Fibroblast of lung (primary cell): ENCODE measurements at places on chromosomes 13 and 19. TPM values are rescaled to one million over a fixed set of nuclear protein-coding genes. Genes with fewer than 3 reads are reported as not detected.

MEF2B gene
- under 0.01 and 0.33 TPM in 2 replicates for total RNA-seq

SULT2A1 gene
- not detected in 2 replicates for total RNA-seq

ADAMTSL5 gene
- 1.5 and 3.1 TPM in 2 replicates for total RNA-seq

- no peak for DNase-seq
These were observed 11.8 kb upstream of the FGF9 start for GRCh38 chr13:21659087-21659486.

GRCh38 chr19:29855087-29855486 is 43.3 kb downstream of the CCNE1 start:
- no peak for DNase-seq

DNA sequence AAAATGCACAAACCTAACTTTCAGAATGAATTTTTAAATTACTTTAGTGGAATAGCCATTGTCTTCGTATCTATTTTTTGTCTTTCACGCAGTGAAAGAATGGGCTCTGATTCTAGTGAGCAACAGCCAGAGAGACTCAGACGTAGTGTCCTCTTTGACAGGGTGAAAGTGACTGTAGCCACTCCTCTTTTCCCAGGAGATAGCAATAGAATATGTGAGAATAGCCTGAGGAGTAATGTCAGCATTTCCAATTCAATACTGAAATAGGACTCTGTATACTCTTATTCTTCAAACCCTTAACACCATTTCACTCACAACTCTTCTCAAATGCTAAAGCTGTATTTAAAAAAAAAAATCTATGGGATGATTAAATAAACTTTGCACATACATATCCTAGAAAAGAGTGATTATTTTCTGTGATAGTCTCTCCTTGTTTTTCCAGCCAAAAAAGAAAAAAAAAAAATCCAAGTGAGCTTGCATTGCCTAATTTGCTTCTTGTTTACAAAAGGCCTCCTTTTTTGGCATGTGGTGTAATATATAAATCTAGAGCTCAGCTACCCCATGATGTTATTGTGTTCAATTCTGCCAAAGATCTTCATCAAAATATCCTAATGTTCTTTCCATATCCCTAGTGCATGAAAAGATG is 626.1 kb upstream of the SLITRK6 start:
- DNase-seq = peak; percentile 51

- no peak for DNase-seq
These were observed 556.2 kb downstream of the KCTD12 start for GRCh38 chr13:76329866-76330580.

DNA sequence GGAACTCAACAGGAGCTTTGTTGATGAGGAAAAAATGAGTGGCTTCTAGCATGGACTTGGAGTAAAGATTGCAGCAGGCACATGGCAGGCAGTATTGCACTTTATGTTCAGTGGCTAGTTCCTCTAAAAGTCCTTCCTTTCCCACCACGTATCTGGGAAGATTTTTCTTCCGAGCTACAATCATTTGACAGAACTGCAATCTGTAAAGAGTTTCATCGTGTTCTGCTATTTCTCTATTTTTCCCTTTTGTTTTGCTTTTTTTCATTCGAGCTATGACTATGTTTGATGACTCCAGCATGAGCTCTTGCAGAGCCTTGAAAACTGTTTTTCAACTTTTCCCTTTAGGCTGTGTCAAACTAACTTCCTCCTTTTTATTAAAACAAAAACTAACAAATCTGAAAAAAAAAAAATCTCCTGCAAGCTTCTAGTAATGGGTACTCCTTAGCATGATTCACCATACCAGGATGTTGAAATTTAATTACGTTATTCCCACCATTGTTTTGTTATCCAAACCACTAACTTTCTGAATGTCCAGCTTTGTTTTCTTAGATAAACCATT is 12.3 kb downstream of the CLDN10 start:
- peak; percentile 57 for DNase-seq

DNA sequence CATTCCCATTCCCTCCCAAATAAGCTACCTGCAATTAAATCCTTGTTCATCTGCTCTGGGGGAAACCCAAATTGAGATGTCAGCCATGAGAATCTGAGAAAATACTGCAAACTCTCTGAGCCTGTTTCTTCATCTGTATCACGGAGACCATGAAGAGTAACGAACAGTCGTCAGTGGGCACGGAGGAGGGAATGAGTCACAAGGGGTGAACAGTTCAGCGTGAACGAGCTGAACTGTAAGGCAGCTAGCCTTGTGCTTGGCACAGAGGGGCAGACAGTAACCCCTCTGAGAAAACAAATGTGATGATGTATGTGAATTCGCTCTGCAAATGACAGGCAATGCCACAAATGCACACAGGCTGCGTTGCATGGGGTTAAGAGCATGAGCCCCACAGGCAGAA is 288.7 kb downstream of the FOXO1 start:
- peak; percentile 48 for DNase-seq

DNA sequence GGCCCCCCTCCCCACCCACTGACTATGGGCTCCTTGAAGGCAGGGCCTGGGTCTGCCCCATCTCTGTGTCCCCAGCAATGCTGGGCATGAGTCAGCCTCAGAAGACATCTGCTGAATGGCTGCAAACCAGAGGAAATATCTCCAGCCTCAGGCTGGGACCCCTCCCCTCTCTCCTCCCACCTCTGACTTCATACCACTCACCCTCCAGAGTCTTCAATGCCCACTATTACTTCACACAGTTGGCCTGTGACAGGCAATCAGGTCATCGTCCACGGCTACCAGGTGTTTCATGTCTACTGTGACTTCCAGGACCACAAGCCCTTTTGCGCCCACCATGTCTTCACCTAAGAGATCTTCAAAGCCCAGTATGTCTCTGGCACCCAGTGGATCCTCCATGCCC is at the start of gene SRRM5:
Gene SRRM5, plus strand, starts transcription at position 301 of the 400 bp plus-strand sequence. Its CDS starts 34 bp downstream, at position 335.
- no peak for DNase-seq
